ENCODE measurements at places on chromosomes 6 and 20. TPM values are rescaled to one million over a fixed set of nuclear protein-coding genes. Genes with fewer than 3 reads are reported as not detected.

The LRRN4 gene
- not detected for total RNA-seq

The TBXT gene
- total RNA-seq, result not detected

- DNase-seq, result no peak
These were observed 137.1 kb downstream of the ELOVL4 start for GRCh38 chr6:79810185-79810705.

GRCh38 chr20:47861116-47861515 lies 75.8 kb upstream of the SULF2 start:
- DNase-seq, result no peak

- no peak for DNase-seq
These were observed 893.7 kb downstream of the TFAP2A start for GRCh38 chr6:9521152-9521530.

GRCh38 chr6:16409531-16410441 lies 171.4 kb downstream of the GMPR start:
- DNase-seq, result peak; percentile 47

The COL9A3 gene
- total RNA-seq, result not detected

The KHDC1L gene
- total RNA-seq, result not detected

GRCh38 chr20:24933266-24933908 lies 15.7 kb upstream of the CST7 start:
- DNase-seq, result no peak

The PRR18 gene
- total RNA-seq, result 0.76 TPM

GRCh38 chr6:25713824-25714223 lies 40.7 kb upstream of the SLC17A4 start:
- DNase-seq, result no peak
